ENCODE measurements at places on chromosomes 4 and X.
A peak's percentile ranks its signal among the peaks of the same experiment; 100 is the strongest.

DNA sequence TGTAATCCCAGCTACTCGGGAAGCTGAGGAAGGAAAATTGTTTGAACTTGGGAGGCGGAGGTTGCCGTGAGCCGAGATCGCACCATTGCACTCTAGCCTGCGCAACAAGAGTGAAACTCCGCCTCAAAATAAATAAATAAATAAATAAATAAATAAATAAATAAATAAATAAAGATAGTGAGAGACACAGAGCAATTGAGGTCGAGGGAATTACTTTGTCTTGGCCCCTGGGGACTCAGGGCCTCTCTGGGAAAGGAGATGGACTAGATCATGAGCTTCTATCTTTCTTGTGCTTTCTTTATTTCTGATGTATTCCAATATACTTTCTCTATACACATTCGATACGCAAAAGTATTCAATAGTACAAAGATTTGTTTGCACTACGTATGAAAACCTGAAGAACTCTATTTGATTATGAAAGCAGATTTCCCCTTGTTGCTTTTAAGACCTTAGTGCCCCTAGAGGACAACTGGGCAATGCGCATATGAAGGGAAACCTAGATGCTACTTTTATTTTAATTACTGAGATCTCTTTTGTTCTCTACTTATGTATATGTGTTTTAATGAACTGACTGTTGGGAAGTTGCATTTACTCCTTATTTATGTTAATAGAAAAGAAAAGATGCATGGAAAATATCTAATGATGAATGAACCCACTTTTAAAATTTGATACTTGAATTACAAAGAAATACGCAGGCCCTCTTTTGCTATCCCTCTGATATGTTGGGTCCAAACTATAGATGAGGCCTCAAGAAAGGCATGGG, 12.8 kb upstream of the ELOVL6 start:
- peak; percentile 50 for DNase-seq

DNA sequence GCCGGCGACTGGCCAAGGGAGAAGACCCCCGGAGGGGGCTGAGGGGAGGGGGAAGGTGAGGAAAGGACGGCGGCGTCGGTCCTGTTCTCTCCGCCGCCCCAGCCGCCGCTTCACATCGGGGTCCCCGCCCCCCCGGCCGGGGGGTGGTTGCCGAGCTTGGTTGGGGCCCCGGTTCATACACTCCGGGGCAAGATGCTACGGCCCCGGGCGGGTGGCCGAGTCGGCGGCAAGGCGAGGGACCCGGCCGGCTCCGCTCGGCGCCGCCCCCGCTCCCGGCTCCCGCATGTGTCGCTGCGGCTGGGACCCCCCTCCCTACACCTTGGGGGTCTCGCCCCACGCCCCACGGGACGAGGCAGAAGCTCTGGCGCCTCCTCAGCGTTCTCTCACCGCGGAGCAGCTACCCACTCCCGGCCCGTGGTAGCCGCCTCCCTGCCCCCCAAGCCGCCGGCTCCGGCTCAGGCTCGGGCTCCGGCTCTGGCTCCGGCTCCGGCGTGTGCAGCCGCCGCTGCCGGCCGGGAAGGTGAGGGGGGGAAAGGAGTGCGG, 461 bp downstream of the FBXW7 start:
- DNase-seq: no peak

DNA sequence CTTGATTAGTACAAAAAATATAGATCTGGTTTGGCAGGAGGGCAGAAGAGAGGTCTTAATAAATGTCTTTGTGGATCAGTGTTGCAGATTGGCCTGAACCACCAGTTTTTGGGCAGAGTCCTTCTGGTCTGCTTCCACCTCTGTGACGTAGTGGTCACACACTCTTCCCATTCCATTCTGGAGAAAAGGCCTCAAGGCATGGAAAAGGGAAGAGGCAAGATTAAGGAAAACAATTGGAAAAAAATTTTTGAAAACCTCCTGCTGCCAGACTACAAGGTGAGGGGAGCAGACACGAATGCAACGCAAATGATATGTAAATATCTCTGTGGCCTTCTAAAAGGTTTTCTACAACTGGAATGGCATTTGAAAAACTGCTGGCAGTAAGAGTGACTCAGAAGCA, 24.3 kb upstream of the FAM47C start:
- DNase-seq: no peak

DNA sequence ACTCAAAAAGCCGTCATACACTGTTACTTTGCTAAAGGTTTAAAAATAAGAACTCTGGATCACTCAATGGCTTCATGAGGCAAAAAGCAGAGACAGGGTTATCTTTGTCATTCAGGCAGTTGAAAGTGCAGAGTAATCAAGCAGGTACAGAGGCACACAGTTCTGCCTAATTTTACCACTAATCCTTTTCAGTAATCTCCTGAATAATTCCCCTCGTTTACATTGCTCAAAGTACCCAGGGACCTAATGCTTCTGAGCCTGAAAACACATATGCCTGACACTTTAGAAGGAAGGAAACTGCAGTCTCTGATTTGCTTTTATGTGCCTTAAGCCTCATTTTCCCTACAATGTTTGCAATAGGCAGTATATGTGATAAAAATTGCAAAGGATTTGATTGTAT, 71.4 kb upstream of the TRAM1L1 start:
- DNase-seq: no peak

DNA sequence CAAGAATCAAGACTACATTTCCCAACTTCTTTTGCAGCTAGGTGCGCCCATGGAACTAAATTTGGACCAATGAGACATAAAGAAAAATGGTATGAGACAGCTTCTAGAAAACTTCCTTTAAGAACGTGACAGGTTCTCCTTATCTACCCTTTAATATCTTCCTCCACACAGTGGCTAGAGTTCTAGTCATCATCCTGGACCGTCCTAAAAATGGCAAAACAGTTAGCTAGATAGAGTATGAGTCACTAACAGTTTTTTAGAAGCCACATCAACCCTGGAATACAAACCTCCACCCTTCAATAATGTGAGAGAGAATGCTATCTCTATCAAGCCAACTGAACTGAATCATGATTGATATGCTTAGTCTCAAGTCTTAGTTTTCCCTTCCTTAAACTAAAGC, 267.9 kb upstream of the SLC7A11 start:
- DNase-seq: peak; percentile 1

DNA sequence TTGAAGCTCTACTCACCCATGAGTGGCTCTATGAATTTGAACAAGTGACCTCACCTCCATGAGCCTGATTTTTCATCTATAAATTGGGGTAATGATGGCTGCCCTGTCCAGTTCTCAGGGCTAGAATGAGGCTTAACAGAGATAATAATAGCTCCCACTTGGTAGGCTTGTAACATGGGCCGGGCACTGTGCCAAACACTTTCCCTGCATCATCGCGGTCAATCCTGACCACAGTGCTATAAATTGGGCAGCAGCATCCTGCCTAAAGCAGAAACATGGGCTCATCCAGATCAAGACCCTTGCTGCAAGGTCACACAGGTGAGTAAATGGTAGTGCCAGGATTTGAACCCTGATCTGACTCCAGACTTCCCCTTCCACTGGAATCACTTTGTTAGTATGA, 12.8 kb downstream of the APLN start:
- DNase-seq: peak; percentile 39

- no peak for DNase-seq
These were observed 51.2 kb upstream of the CYSLTR1 start for GRCh38 chrX:78378476-78379115.

DNA sequence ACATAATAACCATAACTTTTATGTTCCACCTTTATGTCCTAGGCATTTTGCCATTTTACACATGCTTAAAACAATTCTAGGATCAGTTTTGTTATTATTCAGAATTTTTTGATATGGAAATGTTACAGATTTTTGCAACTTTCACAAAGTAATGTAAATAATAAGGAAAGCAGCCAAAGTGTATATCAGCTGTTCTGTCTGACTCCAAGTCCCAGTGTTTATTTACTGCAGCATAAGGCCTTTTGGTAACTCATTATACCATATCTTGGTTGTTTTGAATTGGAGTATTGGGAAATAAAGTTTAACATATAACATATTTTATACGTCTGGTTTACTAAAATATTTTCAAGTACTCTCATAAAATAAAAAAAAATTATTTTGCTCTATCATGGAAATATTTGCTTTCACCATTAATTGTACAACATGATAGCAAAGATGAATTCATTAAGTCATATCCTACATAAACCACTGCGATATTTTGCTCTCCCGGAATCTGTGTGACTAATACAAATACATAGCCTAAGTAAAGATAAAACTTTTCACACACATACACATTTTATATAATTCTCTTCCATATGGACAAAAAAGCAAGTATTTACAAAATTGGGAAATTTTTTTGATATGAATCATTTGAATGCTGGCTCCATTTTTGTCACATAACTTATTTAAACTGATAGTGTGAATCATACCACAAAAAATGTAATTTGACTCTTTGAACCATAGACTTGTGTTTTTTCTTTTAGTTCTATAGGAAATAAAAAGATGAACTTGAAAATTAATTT, 399.0 kb downstream of the PABPC4L start:
- DNase-seq: peak; percentile 48

DNA sequence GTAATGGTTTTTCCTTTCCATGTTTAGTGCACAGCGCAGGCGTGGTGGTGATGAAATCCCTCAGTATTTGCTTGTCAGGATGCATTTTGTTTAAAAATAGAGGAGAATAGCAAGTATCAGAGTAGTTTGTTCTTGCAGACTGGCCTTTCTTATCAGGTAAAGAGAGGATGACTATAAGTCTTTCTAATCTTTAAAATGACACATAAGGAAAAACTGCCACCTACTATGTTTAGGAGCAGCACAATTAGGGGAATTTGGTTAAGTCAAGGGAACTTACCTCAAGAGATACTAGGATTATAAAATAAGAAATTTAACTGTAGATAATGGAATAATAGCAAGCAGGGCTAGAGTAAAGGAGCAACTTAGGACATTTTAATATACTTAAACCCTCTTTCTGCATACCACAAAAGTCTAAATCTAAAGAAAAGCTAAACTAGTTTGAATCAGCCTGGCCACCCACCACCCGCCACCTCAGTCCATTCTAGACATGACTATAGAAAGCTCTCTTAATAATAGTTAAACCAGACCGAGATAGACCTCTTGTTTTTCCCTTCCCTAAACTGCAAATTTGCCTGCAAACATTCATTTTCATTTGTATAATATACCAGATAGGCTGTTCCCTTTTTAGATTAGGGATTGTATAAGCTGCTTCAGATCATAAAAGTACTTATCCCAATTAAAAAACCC, 62.0 kb downstream of the APOOL start:
- DNase-seq: no peak

- DNase-seq: no peak
These were observed 20.8 kb downstream of the EIF4E start for GRCh38 chr4:98908182-98908581.

- no peak for DNase-seq
These were observed 289.5 kb downstream of the SMARCA1 start for GRCh38 chrX:129233786-129234185.

DNA sequence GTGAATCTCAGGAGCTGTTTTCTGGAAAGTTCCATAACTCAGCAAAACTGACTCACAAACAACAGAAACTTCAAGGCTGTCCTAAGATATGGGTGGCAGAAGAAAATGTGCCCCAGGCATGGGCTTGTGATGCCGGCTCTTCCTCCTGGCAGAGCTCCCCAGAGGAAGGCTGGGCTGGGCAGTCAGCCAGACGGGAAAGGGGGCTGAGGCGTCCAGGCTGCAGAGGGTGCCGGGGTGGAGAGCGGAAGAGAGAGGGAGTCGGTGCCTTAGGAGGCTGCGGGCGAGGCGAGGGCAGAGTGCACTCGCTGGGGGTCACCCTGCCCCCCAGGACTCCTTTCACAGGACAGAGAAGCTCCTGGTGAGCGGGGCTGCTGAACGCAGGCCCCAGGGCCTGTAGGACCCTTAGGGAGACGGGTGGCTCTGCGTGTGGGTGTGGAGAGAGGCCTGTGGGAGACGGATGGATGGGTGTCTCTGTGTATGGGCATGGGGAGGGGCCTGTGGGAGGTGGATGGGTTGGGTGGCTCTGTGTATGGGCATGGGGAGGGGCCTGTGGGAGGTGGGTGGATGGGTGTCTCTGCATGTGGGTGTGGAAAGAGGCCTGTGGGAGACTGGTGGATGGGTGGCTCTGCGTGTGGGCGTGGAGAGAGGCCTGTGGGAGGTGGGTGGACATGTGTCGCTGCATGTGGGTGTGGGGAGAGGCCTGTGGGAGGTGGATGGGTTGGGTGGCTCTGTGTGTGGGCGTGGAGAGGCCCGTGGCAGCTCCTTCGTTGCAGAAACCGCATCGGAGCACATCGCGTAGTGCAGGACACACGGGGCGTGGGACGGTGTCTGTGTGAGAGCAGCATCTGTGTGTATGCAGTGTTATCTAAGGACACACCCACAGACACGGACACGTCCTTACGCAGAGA, 15.9 kb downstream of the PCGF3 start:
- DNase-seq: no peak

DNA sequence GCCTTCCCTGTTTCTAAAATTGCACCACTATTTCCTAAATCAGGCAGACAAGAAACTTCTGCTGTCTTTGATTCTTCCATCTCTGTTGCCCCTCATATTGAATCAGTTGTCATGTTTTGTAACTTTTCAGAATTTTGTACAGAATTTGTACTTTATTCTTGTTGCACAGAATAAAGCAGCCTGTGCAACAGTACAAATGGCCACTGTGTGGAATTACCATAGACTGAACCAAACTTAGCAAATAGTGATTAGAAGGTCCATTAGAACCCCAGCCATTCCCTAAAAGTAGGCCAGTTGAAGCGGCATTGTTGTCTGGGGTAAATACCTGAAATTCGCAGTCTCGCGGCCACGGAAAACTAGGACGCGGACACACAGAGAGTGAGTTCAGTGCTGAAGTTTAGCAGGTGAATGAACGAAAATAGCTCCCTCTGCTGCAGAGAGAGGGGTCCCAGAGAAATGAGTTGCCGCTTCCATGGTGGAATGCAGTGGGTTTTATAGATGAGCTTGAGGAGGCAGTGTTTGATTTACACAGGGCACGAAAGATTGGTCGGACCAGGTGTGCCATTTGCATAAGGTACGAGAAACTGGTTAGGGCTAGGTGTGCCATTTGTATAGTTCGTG, 71.8 kb downstream of the C4orf33 start:
- DNase-seq: no peak

- DNase-seq: peak; percentile 66
These were observed 24.9 kb downstream of the LHFPL1 start for GRCh38 chrX:112654871-112655270.

DNA sequence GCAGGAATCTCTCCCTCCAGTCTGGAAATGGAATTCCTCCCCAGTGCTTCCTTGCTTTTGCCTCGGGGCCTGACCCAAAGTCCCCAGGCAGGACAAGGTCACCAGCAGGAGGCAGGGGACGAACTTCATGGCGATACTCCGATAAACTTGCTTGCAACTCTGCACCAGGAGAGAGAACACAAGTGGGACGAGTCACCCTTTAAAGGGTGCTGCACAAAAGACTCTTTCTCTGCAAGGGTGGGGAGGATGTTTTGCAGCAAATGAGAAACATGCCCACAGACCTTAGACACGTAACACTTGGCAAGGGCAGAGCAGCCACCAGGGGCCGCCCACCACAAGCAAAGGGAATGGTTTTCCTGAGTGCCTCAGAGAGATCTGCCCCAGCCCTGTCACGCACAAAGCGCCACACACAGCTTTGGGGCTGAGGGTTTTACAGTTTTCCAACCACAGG, at the start of gene FGFBP2:
FGFBP2 (minus strand) TSS at position 175 of the 451 bp plus-strand sequence; CDS start at position 129, 46 bp downstream.
- peak; percentile 43 for DNase-seq

GRCh38 chrX:151692825-151693224, 2.4 kb upstream of the PRRG3 start:
- DNase-seq: no peak

- DNase-seq: no peak
These were observed 93.8 kb upstream of the SCML1 start for GRCh38 chrX:17643528-17643927.
